ENCODE measurements at places on chromosomes 7 and 10. TPM values are rescaled to one million over a fixed set of nuclear protein-coding genes. Genes with fewer than 3 reads are reported as not detected.

ANKRD2 gene
- 0.78 TPM for total RNA-seq

ARHGAP22 gene
- 86.9 TPM for total RNA-seq

DNA sequence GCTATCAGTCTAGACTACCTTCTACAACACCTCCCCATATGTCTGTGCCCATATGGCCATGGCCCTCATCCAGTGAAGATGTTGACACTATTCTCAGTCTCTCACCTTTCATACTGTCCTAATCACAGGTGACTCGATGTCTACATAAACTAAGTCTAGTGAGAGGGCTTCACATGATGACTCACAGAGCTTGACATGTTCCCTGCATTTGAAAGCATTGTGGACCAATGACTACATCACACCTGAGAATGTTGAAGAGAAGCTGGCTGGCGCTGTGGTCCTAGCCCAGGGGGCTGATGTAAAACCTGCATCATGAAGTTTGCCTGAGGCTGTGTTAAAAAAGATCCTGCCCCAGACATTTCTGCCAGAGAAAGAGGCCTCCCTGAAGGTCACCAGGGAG is 167.2 kb downstream of the NPSR1 start:
- no peak for DNase-seq

DNA sequence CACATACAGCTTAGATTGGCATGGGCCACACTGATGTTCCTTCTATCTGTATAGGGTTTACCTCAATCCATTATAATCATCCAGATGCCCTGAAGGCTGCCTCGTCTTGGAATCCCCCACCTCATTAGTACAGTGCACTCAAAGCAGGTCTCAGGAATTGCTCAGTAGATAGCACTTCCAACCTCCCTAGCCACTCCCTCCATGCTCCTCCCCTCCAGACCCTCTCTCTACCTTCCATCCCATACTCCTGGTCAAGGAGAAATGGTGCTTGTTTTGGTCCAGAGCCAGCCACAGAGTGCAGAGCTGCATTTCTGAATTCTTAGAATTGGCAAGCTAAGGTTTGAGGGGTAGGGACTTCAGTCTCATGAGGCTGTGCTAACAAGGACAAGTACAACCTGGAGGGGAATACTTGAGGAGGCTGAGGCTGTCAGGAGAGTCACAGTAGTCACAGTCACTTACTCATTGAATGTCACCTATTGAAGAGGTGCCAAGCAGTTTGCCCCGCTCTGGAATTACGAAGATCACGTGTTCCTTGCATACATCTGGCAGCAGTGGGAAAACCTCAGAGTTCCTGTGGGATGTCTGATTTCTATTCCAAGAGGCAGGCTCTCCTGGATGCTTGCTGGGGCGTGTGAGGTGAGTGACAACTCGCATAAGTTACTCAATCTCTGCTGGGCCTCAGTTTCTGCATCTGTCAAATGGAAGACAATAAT is 60.7 kb upstream of the ZNF746 start:
- no peak for DNase-seq

GRCh38 chr10:34506786-34507185 is 308.3 kb downstream of the PARD3 start:
- DNase-seq: no peak

DNA sequence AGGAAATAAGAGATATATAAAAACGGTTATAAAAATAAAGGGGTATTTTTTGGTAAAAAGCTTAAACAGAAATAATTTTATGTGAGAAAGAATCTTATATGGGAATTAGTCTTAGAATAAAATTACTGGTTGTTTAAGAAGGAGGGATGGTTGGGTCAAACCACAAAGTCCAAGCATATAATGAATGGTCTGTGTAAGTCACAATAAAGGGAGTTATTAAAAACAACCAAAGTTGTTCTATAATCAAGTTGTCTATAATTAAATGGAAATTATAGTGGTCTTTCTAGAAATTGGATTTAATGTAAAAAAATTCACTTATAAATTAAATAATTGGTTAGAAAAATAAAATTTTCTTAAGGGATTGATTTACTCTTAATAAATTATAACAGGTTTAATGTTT is 304.8 kb downstream of the POM121L12 start:
- no peak for DNase-seq

DNA sequence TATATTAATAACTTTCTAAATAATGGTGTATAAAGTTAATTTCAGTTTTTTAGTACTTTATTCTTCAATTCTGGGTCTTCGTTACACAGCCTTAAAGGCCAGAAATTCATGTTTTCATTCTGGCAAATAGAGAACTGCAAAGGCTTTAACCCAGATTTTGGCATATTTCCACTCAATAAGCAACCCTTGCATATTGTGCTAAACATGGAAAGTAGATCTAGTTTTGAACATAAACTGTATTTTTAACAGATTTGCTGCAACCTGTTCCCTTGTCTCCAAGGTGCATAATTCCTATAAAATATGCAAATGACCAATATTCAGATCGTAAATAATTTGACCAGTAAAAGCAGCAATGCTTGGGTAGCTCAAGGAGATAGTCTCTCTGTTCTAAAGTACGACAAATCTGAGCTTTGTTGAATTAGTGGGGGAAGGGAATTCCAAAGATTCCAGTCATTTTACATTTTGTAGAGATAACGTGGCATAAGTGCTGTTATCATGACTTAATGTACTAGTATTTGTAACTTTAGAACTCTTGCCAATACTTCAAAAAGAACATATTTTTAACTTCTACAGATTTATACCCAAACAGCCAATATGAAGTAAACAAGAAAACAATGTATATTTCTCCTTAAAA is 46.4 kb upstream of the RSBN1L start:
- DNase-seq: no peak

DNA sequence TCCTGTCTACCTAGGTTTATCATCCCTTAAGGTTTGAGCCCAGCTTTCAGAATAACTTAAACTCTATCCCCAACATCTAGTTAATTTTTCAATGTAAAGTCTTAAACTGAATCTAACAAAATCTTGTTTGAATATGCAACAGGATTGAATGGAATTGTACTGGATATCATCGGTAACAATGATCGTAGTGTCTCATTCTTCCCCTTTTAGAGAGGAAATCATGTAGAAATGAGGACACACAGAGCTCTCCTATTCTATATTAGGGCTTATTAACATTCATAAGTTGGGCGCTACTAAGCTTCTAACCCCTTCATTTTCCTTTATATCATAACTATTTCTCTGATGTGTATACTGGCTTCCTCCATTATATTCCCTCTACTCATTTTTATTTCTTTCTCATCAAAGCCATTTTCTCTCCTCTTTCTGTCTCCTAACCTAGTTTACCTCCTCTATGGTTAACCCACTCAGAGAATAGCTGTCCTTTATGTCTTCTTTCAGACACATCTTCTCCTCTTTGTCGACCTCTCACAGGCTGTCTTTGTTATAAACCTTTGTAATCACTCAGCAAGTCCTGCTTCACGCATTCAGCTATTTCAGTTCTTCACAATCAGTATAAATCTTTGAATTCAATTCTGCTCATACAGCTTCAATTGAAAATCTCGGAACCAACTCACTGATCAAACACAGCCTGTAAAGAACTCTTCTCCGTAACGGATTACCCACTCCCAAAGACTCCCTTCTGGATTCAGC is 1019.0 kb upstream of the C7orf33 start:
- DNase-seq: no peak

GRCh38 chr7:78017591-78018100 is 219.1 kb downstream of the PHTF2 start:
- no peak for DNase-seq

OPN1SW gene
- not detected for total RNA-seq

- DNase-seq: no peak
Observed at GRCh38 chr10:108443636-108444035, 1279.1 kb upstream of the SORCS1 start.

- no peak for DNase-seq
Observed at GRCh38 chr7:31105256-31105950, 53.3 kb downstream of the ADCYAP1R1 start.

DNA sequence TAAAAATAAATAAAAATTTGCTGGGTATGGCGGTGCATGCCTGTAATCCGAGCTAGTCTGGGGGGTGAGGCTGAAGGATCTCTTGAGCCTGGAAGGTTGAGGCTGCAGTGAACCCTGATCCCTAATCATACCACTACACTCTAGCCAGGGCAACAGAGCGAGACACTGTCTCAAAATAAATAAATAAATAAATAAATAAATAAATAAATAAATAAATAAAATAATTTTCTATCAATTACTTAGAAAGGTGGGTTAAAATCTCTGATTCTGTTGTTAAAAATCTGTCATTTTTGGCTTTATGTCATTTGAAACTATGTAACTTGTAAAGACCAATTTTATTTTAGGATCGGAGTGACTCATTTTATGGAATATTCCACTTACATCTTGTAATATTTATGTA is 958.6 kb downstream of the NXPH1 start:
- no peak for DNase-seq

DNA sequence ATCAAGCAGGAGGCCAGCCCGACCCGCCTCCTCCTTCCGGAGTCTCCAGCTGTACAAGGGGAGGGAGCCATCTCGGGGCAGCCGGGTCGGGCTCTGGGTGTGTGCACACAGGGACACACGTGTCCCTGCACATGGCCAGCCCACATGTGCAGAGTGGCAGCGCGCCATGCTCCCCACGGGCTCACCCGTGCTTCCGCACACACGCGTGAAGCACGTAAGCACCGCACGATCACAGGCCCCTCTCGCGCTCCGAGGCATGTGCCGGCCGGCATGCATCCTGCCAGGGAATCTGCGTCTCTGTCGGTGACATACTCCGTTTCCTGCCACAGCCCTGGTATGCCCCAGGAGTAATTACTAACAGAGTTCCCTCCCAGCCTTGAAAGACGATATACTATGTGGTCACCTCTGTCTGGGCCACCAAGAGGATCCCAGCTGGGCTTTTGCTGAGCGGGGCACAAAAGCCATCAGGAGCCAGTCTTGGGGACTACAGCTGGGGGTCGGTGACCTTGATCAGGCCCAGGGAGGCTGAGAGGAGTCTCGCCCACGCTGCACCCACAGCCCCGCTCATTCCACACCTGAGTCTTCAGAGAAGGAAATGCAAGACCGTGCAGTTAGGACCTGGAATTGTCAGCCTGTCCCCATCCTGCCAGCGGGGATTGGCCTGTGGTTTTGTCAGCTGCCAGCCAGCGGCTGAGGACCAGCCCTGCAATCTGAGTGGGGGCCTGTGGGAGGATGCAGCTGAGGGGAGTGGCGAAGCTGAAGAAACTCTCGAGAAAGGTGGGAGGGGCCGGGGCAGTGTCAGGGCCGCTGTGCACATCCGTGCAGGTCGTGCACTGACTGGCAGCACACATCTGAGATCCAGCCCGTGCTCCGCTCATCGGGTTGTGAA is 11.0 kb upstream of the LFNG start:
- DNase-seq: no peak

GRCh38 chr7:134571746-134572461 is 23.0 kb downstream of the AKR1B15 start:
- no peak for DNase-seq

TDRD1 gene
- not detected for total RNA-seq

ITIH5 gene
- total RNA-seq: not detected

DNA sequence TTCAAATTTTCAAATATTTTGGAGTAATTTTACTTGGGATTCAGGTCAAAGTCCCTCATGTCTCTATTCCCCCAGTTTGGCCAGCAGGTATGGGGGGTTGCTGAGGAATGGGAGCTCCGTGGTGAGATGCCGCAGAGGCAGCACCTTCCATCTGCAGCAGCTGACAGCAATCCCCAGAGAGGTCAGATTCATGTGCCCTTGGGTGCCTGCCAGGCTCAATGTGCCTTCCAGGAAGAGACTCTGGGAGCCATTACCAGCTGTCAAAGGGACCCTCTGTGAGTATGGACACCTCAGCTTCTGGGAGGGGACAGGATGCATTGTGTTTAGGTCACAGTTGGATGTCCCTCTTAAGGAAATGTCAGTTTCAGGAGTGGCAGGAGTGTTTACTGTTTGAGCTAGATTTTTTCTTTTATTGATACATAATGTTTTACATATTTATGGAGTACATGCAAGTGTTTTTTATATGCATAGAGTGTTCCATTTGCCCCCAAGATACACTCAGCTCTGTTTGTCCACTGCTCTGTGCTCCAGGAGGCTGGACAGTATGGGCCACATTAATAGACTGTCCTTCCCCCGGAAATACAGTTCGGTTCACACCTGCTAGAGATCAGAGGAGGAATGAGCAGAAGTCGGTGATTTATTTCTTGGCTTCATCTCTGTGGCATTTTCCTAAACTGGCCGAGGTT is 75.3 kb upstream of the GRB10 start:
- DNase-seq: no peak

DNA sequence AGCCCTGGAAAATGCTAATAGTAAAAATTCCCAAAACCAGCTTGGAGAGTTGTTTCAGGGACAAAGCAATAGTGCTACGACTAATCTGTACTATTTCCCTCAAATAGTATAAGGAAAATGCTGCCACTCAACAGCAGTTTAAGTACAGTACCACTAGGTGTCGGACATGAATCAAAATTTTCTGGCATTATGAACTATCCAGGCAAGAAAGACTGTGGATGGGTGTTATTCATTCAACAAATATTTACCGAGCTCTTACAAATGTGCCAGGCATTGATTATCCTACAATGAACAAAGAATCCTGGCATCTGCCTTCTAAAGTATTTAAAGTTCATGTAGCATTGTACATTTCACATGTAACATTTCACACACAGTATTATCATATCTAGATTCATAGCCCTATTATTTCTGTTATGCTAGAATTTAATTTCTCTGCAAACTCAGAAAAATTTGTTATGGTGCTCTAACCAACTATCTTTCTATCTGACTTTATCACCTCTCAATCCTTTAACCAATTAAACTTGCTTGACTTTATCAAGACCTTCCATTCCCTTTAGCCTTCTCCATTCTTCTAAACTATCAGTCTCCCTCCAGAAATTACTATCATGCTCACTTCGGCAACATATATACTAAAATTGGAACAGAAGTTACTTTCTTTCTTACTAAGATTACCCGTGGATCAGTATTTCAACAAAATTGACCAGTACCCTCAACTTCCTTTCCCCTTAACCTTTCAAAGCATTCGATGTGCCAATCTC is 80.6 kb downstream of the ARHGAP21 start:
- peak; percentile 32 for DNase-seq

DNA sequence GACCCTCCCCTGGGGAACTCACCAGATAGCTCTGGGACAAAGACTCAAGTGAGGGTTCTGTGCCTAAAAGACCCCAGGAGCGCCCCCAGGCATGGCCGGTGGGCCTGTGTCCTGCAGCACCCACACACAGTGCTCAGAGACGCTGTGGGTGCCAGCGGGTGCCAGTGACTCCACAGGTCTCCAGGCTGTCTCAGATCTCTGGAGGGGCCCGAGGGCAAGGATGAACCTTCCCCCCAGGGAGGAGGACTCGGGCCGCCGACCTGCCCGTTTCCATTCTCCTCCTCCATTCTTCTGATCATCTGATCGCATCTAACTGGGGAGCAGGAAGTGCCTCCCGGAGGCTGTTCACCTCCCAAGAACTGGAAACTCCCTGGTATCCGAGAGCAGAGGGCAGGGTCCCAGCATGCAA is 980 bp downstream of the ADAM8 start:
- DNase-seq: no peak

EPO gene
- not detected for total RNA-seq

C7orf33 gene
- total RNA-seq: not detected

CFAP43 gene
- total RNA-seq: 0.07 TPM

OR2AE1 gene
- not detected for total RNA-seq

AIFM2 gene
- total RNA-seq: 5.9 TPM

MARVELD1 gene
- 21.2 TPM for total RNA-seq

RGR gene
- not detected for total RNA-seq

GRCh38 chr7:83457022-83457892 is 191.7 kb downstream of the SEMA3E start:
- DNase-seq: no peak

GRCh38 chr7:130141884-130142653 is 63.1 kb downstream of the TMEM209 start:
- DNase-seq: no peak

SAP25 gene
- total RNA-seq: not detected

SLC16A9 gene
- total RNA-seq: not detected
